ENCODE measurements at places on chromosomes 4 and X. TPM values are rescaled to one million over a fixed set of nuclear protein-coding genes. Genes with fewer than 3 reads are reported as not detected.
A peak's percentile ranks its signal among the peaks of the same experiment; 100 is the strongest.

- peak; percentile 82 for DNase-seq
These were observed 17.3 kb downstream of the NIPAL1 start for GRCh38 chr4:48033825-48034413.

DNA sequence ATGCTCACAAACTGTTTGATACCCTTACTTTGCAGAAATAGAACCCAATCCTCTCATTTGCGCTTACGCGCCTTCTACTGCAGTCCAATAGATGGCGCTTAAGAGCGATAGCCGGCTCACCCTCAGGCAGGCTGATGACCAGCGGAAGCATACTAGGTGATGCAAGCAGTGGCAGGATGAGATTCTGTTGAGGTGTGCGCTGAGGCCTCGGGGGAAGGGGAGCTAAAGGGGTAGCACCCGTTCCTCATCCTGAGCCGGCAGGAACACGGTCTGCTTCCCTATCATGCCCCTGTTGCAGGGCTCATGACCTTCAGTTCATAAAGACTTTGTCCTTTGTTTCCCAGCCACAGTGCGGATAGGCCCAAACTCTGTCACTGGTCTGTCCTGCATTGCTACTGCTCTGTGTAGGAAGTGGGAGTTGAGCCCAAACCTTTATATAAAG, 628.9 kb downstream of the TLL1 start:
- peak; percentile 88 for DNase-seq

DNA sequence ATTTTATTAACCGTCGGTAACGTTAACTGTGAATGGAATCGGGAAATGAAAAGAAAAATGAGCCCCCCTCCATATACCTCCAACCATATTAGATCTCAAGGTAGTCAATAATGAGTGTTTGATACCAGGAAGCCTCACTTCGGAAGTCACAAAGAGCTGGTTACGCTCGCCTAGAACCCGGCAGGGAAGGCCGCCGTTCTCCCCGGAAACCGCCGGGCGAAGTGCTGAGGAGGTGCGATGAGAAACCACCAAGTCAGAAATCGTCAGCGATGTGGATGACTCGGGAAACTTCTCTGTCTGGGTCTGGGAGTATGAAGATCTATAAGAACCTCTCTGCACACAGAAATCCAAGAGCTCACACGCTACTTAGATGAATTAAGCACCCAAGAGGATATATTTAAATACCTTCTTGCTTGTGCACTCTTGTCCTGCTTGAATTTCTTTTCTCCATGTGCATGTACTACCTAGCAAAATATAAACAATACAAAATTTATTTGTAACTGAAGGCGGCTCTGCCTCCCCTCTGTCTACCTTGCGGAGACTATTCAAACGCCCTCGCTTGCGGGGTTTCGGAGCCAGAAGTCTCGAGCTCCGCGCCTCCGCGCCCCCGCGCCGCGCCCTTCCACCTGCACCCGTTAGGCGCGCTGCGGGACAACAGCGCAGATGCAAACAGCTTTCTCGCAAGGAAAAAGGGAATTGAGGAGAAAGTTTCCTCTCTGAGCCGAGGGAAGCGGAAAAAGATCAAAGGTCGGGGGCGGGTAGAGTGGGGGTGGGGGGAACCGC, 17.8 kb downstream of the NKX6-1 start:
- DNase-seq, result peak; percentile 68

The FAAH2 gene
- 3.6 TPM for total RNA-seq
